ENCODE measurements at places on chromosomes 16 and 17.
A peak's percentile ranks its signal among the peaks of the same experiment; 100 is the strongest.

DNA sequence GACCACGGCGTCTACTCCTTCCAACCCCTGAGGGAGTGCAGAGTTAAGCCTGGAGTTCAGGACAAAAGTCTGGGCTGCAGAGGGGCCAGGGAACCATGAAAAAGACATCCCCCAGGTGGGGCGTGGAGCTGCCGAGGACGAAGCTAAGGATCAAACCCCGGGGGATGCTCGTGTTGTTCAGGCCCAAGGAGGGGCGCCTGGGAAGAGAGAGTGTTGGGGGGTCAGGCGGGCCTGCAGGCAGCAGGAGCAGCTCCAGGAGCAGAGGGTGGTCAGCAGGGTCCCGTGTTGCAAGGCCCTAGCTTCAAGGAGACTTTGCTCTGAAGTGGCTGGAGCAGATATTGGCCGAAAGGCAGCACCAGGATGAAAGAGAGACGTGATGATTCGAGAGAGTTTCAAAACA, 26.7 kb downstream of the NECAB2 start:
- DNase-seq: no peak

GRCh38 chr16:4006397-4006999, 109.7 kb downstream of the ADCY9 start:
- no peak for DNase-seq

DNA sequence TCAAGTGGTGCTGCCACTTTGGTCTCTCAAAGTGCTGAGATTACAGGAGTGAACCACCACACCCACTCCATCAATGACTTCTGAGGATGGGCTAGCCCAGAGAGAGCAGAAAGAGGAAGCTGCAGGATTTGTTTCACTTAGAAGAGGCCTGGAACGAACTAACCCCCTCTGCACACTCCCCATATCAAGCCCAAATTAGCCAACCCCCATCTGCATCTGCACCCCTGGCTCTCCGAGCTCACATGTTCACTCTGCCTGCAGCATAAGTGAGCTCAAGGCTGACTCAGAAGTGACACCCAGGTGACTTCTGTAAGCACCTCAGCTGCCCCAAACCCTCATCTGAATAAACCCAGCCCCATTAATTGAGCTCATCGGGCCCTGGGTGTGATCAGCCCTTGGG, 4.8 kb downstream of the SCNN1G start:
- DNase-seq: no peak

- no peak for DNase-seq
Observed at GRCh38 chr17:2022647-2023240, 2.4 kb downstream of the RTN4RL1 start.

- no peak for DNase-seq
Observed at GRCh38 chr16:26070302-26071100, 378.7 kb downstream of the HS3ST4 start.

DNA sequence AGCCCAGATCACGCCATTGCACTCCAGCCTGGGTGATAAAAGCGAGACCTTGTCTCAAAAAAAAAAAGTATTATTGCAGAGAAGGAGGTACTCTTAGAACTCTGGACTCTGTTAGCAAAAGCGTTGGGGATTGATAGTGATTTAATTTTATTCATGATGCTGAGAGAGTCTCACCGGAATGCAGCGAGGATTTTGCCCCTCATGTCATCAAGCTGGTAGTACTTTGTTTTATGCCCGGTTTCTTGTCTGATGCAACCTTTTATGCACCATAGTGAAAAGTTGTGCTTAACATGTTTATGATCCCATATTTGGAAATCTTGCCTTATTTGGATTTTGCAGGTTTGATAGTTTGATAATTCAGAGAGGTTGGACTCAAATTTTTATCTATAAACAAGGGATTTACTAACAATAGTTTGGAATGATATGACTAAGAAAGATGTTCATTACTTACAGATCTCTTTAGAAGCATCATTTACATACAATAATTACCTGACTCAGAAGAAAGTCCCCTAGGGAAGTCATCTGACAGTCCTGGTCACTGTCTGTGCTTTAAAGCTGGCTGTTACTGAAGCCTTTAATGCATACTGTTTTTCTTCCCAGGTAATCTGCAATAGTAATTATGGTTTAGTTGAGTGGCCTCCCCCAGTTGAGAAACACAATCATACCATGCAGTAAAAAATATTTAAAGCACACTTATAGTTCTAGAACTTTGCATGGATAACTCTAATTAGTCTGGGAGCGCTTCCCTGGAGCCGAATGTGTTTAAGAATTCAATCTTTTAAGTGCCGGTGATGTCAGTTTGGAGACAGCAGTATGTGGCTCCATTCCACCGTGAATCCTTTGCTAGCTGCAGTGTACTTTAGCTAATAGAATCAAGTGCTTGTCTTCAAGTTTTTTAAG, 120.9 kb downstream of the PRKCA start:
- no peak for DNase-seq

DNA sequence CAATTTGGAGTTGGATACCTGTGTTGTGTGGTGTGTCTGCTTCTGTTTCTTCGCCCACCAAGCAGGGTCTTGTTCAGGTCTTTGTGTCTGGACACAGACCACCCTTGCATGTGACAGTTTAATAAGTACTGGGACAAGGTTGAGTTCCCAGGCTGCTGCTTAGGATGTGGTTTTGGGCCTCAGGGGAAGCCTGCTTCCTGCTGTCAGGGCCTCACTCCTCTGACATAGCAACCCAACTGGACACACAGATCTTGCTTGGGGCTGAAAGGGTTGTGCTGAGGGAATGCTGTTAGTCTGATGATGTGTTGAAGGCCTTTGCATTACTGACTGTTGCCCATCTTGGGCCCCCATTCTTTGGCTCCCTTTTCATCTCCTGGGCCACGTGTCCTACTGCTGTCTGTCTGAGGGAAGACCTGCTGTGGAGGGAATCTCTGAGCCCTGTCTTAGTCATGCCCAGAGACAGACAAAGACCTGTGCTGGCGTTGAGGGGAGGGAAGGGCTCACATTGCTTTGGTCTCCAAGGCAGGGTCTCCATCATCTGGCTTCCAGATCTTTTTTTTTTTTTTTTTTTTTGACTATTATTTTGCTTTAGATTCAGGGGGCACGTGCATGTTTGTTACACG, 4.7 kb upstream of the TGFB1I1 start:
- DNase-seq: no peak

DNA sequence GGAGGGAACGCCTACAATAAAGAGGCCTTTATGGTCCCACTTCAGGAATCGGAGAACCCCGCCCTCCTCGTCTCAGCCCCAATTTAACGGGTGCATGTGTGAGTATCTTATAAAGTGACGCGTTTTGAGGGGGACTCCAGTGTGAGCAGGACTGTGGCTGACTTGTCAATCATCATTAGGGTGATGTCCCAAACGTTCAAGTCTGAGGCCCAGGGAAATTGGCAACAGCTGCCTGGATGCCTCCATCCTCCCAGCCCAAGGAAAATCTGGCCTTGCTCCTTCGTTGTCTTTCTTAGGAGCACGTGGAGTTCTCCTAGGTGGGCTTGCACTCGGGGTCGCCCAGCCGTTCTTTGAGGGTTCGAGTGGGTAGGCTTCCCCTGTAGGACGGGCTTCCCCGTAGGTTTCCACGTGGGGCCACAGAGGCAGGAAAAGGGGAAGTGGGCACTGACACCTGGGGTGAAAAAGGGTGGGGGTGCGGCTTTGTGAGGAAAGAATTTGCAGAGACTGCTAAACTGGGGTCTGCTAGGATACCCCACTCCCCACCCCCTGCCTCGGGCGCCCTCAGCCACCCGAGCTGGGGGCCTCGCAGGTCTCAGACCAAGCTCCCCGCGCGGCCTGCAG, 561 bp upstream of the HERPUD1 start:
- no peak for DNase-seq

- no peak for DNase-seq
Observed at GRCh38 chr17:79933863-79934652, 94.8 kb upstream of the CBX4 start.

GRCh38 chr17:32515677-32516383, 29.0 kb downstream of the CDK5R1 start:
- no peak for DNase-seq

DNA sequence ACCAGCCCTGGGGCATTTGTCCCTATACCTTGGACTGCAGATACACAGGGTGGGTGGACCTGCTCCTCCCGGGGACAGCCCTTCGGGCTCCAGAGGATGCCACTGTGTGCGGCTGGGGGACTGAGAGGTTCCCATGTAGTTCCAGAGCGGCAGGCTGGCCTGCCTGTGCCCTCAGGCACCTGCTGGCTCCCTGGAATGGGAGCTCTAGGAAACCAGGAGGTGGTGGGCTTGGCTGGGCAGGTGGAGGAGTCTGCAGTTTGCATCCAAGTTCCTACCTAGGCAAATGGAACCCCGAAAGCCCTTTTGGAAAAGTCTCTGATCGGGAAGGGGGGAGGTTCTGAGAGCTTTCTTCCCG, 982 bp downstream of the DBNDD1 start:
- DNase-seq: no peak

GRCh38 chr16:14586637-14587305, 43.3 kb downstream of the PARN start:
- no peak for DNase-seq

GRCh38 chr16:9055661-9056060, 35.8 kb upstream of the HAPSTR1 start:
- DNase-seq: no peak

DNA sequence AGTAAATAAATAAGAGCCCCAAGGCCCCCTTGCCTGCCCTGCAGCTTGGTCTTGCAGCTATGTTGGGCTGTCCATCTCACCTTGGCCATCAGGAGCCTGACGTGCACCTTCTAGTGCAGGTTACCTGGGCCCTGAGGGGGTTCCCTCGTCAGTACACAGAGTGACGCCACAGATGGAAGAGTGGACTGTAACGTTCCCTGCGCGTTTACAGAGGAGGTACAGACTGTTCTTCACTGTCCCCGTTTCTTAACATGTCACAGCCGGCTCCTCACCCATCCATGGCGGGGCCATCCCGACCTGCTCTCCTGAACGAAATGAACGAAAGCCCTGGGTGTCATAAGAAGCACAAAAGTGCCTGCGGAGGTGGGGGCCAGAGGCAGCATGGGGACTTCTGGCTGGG, 15.9 kb upstream of the FASN start:
- DNase-seq: no peak

- DNase-seq: peak; percentile 78
Observed at GRCh38 chr16:53098526-53099317, 43.9 kb downstream of the CHD9 start.

- no peak for DNase-seq
Observed at GRCh38 chr17:37750768-37751475, 6.1 kb upstream of the HNF1B start.

DNA sequence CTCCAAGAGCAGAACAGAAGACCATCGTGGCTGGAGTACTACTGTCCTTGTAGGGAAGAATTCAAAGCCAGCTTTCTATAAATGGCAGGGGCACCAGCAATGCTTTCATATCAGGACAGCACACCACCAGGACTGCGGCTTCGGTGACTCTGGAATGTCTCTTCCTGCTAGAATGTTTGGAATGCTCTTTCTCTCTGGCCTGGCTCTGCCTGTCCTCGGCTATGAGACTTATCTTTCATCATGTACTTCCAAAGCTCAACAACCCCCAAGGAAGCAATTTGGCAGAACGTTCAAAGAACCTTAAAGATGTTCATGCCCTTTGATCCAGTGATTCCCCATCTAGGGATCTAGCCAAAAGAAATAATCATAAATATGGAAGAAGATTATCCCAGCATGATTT, 52.7 kb upstream of the NOG start:
- no peak for DNase-seq

GRCh38 chr17:6549384-6550036, 6.8 kb downstream of the PITPNM3 start:
- no peak for DNase-seq

GRCh38 chr16:30449116-30449435, 3.4 kb upstream of the SEPHS2 start:
- no peak for DNase-seq

DNA sequence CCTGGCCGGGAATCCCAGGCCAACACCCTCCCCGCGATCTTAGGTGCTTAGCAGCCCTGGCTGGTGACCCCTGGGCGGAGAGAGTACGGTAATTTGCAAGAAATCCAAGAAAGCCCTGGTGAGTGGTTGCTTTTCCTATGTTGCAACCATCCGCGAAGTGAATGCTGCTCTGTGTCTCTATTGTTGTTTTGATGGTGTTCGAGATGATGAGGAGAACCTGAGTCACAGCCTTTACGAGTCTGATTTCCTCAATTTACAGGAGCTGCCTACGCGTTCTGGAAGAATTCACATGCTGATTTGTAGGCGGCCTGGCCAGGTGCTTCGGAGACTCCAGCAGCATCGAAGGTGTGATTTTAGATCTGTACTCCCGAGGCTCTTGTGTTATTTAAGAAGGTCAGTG, 63.3 kb downstream of the TMEM235 start:
- no peak for DNase-seq

GRCh38 chr17:80931421-80932265, 60.0 kb upstream of the CHMP6 start:
- DNase-seq: peak; percentile 70

DNA sequence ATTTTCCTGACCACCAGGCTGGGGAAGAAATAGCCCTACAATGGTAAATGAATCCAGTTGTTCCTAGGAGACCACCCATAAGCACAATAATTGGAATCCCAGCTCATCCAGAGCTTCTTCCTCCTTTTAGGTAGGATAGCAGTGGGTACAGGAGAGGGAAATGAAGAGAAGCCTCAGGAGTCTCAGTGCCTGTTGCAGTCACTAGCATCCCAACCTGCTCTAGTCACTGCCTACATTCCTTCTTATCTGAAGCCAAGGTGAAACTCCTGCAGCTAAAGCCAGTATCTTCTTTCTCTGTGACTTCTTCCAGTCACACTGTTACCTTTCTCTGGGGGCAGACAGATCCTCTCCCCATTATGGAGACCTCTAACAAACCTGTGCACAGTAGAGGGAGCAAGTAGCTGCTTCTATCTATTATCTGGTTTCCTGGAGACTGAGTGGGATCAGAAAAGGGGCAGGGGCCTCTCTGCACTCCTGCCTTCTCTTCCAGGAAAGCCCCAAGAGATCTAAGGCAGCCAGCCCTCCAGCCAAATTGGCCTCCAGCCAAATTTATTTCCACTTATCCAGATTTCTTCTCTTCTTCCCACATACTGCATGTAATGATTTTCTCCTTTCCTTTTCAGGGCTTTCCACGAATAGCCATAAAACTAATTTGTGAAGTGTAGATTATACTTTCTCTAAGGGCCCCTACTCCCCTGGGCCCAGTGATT, 85.5 kb downstream of the SSH2 start:
- no peak for DNase-seq

DNA sequence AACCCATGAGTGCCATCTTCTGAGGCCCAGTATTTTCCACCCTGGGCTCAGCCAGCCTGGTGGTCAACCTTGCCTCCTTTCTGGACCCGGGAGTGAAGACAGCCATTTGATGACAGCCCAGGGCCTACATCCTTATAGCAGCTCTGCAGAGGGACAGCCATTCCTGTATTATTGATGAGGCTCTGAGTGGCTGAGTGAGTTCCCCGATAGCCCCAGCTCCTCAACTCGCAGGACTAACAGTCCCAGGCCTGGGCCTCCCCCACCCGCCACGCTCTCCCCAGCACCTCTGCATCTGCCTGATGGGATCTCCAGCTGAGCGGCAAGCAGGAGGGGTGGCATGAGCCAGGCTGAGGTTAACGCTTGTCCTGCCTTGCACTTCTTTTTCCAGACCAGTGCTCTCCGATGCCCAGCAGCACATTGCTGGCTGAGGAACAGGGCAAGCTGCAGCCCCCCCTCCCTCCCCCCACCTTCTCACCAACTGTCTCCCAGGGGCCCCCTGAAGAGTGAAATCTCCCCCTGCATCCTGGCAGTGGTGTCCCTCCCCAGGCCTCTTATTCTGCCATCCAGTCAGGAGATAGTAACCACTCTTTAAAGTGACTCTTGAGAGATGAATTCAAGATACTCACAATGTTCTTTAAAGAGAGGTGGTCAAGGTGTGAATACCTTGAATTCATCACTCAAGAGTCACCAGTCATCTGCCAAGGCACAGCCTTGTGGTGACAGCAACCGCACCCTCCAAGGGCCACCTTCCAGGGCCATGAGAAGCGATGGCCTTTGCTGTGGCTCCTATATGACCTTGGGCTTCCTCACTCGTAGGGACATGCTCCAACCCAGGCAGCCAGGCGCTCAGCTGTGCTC, 23.5 kb downstream of the CACNG5 start:
- DNase-seq: no peak
